ENCODE measurements at places on chromosomes 11 and 22.

- DNase-seq, result no peak
Observed at GRCh38 chr22:23411739-23412138, 168.4 kb downstream of the IGLL1 start.

GRCh38 chr11:41256041-41256440 is 203.4 kb downstream of the LRRC4C start:
- DNase-seq, result no peak

DNA sequence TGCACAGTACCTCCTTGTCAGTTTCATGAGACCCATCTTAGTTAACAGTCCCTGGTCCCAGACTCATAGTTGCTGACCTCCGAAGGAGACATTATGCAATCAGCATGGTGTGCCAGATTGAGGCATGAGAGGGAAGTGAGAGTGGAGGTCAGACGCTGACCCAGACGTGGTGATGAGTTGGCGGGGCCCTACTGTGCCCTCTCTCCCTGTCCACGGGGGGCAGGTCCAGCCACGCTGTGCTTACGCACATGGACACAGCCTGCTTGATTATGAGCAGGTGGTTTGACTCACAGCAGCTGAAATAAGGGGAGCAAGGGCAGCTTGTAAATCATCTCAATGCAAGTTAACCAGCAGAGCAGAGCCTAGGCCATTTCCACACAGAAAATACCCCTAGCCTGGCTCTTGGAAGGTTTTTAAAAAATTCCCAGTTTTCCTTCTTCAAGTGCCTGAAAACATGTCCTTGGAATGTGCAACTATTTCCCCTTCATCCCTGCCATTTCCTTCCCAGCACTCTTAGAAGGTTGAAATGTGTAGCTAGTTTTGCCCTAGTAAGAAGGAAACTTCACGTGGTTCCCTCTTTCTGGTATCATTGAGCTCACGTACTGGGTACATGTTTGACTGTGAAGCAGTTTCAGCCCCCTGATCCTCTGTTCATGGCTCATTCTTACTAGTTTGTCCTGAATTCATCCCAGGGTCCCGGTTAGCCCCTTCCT is 122.6 kb upstream of the SORL1-AS1 start:
- DNase-seq, result no peak

DNA sequence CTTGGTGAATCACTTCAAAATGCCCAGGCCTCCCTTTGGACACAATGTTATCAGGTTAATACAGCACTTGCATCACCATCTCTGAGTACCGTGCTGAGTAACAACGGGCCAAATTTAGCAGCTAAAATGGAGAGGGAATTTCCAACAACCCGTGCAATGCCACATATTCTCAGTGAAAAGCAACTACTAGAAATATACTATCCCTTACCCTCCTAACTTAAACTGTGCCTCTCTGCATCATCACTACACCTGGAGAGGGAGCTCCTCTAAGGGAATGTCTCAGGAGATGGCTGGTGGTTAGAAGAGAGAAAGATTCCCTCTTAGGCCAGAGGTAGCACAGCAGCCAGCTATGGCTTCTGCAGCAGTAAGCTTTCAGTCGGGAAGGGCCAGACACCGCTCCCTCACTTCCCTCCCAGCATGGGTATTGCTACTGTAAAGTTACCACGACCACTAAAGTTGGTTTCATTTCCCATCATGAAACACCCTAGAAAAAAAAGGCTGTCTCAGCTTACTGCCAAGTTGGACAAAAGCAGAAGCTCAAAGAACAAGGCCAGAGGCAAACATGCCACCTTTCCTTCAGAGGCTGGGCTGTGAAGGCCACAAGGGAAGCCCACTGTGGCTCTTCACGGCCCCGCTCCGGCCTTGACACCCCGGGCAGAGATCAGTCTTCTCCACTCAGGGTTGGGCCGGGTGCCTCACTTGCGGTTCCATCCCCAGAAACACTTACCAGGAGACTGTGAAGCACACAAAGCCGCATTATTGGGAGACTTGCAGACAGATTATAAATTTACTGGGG is 3.9 kb downstream of the MAML2 start:
- no peak for DNase-seq

DNA sequence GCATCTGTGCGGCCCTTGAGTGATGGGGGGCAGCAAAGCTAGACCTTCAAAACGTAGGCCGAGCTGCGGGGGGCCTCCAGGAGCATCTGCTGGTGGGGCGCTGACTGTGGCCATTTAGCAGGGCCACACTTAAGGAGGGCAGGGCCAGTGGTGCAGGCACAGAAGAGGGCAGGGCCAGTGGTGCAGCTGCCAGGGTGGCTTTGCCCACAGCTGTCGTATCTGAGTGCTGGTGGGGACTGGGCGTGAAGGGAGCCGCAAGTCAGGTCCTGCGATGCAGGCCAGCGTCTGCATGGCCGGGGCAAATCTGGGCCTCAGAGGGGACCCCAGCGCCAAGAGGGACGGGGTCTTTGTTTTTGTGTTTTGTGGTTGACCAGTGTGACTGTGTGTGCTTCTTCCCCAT is 27.7 kb downstream of the RNH1 start:
- DNase-seq, result no peak

DNA sequence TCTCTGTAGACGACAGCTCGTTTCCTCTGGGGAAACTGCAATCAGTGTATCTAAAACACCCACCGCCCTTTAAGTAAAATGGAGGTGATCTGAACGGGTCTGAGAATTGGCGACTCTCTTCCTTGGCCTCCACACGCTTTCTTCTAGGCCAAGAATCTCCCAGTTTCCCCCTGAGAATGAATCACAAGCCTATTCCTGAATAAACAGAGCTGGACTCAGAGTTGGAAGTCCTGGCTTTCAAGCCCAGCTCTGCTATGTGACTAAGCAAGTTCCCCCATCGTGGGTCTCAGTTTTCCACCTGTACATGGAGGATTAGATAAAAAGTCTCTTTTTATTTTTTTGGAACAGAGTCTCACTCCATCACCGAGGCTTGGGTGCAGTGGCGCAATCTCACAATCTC is 200.4 kb downstream of the MN1 start:
- no peak for DNase-seq

DNA sequence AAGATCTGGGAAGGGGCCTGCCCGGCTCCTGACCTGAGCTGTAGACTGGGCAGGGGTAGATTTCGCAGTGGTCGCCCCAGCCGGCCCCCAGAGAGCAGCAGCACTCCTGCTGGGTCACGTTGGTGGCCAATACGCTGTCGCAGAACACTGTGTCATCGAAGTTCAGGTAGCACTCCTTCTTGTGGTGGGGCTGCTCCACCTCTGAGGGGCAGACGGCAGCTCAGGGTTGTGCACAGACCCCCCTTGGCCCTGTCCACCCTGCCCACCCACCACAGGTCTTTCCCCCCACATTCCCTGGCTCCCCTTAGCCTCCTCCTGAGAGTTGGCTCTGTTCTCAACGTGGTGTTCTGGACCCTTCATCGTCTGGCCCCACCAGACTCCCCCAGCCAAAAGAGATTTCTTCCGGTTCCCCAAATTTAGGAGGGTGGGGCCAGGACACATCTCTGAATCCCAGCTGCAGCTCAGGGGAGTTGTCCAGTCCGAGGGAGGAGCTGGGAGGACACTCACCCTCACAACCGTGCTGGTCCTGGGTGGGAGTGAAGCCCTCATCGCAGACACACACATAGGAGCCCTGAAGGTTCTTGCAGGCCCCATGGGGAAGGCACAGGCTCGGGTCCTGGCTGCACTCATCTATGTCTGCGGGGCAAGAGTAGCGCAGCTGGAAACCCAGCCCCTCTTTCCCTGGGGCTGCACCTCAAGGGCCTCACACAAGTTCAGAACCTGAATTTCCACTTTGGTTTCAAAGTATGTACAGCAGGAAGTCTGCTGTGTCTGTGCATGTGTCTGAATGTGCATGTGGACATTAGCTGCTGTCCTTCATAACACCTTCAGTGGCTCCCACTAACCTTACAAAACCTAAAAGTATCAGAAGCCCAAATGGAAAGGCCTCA is 16.5 kb downstream of the SCYL1 start:
- no peak for DNase-seq

GRCh38 chr11:93765551-93765950 is 18.5 kb upstream of the MED17 start:
- no peak for DNase-seq

GRCh38 chr11:70054004-70054403 is 24.1 kb upstream of the ANO1 start:
- no peak for DNase-seq

- DNase-seq, result no peak
Observed at GRCh38 chr22:33851821-33852384, 68.4 kb downstream of the LARGE1 start.

GRCh38 chr11:47524291-47524874 is 28.5 kb downstream of the CELF1 start:
- no peak for DNase-seq

DNA sequence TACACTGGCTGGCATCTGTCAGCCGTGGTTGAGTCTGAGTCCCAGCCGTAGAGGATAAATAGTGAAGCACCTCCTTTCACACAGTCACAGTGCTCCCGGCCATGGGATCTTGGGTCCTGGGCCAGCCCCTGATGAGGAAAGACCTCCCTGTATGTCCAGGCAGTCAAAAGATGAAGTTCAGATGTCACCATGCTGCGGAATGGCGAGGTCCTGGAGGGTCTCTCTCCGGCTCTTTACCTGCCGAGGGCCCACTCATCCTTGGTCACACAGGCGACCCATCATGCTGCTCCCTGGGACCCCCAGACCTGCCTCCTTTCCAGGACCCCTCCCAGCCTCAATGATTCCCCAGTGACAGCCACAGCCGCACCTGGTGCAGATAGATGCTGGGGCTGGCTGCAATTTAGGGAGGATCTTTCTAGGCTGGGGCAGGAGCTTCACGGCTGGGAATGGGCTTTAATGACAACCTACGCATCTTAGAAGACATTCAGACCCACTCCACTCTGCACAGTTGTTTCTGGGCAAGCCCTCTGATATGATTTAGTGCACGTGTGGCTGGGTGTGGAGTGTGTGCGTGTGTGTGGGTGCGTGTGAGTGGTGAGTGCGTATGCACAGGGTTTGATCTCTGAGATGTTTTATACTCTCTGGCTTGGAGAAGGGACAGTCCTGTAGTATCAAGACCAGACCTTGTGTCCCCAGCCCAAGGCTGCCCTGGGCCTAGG is 79.7 kb downstream of the FBLN1 start:
- no peak for DNase-seq

DNA sequence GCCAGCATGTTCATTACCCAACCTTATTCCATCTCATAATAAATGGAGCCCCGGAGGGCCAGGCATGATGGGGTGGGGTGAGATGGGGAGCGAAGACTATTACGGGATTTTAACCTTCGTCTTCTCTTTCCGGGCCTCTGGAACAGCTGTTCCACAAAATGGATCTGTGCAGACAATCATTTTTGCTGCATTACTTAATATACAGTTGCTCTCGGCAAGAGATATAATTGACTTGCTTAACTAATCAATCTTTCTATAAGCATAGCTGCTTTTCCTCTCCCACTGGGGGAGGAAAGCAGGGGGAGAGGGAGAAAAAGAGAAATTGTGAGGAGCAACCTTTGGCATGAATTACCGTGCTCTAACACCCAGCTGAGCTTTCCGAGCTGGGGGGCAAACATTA is 440.4 kb downstream of the BUD13 start:
- no peak for DNase-seq

DNA sequence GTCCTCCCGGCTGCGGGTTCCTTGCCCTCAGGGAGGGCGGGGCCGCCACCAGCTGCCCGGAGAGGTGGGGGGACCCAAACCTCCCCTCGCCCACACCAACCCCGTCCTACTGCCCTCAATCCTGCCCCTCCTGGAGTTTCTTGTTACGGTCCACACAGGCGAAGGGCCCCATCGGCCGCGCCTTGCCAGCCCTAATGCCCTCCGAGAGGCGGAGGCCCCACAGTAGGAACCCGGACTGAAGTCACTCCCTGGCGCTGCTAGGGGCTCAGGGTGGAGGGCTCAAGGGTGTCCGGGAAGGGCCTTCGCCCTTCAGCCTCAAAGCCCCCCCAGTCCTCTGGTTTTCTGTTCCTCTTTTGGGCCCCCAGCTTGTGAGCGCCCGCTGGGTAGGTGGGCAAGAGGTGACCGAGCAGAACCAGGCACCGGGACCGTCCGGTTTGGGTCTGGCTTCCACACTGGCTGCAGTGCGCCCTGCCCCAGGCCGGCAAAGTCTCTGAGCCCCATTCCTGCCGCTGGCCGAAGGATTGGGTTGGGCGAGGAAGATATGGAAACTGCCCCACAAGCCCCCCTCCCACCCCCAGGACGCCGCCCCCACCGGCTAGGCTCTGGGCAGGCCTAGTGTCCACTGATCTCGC is 24.5 kb downstream of the DUSP8 start:
- no peak for DNase-seq

DNA sequence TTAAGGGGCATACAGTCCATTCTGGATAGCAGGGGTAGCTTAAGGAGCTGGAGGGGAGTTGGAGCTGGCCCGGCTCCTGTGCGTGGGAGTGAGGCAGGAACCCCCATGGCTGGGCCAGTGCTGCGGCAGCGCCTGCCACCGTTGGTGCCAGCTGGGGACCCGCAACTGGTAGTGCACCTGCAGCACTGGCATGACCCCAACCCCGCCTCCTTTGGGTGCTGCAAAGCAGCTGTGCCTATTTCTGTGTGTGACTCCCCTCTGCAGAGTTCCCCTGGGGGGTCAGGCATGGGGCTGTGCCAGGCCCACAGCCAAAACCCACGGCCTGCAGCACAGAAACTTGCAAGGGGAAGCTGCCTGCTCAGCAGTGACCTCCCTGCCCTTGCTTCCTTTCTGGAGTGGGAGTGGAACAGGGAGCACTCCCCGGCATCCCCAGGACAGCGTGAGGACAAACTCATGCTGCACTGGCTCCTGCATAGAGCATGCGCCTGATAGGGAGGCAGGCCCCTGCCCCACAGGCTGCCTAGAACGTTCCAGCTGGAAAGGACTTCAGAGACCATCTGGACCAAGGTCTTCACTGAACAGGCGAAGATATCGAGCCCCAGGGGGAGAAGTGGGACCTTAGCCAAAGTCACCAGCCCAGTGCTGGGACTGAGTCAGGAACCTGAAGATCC is 26.2 kb upstream of the RAB1B start:
- DNase-seq, result no peak

- DNase-seq, result peak; percentile 87
Observed at GRCh38 chr22:28019881-28020861, 101.1 kb upstream of the PITPNB start.

DNA sequence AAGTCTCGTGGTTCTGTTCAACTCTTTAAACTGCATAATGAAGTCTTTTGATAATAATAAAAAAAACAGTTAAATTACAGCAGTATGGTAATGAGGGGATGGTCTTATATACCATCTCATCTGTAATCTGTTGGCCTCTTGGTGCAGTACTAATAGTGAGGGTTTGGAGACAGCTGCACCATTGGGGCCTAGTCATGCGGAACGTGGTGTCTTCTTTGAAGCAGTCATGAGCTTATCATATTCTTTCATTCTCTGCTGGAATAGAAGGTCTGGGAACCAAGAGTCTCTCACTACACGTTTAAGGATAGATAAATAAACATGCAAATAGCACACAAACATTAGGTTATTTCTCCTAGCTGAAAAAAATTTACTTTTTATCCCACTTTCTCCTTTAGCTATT is 40.9 kb upstream of the OR9Q1 start:
- DNase-seq, result no peak

Data from HuH-7.5 (cell line).